ENCODE measurements at places on chromosomes 5 and 9.

GRCh38 chr5:98401656-98402055, 371.8 kb upstream of the RGMB start:
- DNase-seq = no peak

DNA sequence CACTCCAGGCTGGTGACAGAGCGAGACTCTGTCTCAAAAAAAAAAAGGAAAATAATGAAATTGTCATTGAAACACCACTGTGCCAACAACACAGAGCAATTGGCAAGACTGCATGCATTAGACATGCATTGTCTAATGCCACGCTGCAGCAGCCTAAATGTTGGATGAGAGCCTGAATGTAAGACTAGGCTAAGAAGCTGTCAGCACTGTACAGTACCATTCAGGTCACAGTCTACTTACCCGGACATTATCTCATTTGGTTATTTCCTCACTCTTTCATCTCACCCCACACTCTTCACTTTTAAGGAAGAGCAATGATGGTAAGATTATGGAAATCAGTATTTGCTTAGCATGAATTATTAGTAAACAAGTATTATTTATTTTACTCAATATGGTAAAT, 31.3 kb upstream of the PPP2CA start:
- no peak for DNase-seq

GRCh38 chr5:67245259-67245846, 48.8 kb upstream of the CD180 start:
- no peak for DNase-seq

GRCh38 chr5:168171901-168172759, 119.3 kb upstream of the WWC1 start:
- no peak for DNase-seq

GRCh38 chr9:27365707-27366376, 68.9 kb upstream of the EQTN start:
- no peak for DNase-seq

- peak; percentile 78 for DNase-seq
Measured at GRCh38 chr5:56900858-56901578, 8.4 kb upstream of the SETD9 start.

DNA sequence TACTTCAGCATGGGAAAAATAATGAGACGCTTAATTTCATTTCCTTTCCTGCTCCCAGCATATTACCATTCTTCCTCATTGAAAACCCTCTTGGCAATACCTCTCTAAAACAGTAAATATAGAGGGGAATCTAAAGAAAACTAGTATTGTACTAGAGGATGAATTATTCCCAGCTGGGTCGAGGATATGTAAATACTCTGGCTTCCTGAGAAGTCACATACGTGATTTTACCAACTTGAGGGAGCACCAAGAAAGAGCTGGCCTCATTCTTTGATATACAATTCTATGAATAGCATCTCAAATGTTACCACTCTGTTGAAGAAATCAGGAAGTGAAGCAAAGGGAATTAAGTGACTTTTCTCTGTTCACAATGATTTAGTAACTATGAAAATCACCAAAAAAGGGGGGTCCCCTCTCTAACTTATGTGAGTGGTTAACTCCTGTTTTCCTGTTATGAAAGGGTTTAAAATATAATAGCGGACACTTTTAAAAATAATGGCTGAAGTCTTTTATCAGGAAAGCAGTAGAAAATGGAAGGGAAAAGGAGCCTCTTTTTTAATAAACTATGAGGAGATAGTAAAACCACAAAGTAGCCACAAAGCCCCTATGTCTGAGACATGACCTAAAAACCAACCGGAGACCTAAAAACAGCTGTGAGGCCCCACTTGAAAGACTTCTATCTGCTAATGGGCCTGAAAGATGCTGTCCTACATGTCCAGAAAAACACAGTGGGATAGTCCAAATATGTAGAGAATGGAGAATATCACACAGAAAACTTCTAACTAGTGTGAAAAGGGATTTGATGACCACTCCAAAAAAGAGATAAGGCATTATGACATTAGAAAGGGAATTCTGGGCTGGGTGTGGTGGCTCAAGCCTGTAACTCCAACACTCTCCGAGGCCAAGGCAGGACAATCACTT, 42.6 kb downstream of the LPAR1 start:
- DNase-seq = no peak

DNA sequence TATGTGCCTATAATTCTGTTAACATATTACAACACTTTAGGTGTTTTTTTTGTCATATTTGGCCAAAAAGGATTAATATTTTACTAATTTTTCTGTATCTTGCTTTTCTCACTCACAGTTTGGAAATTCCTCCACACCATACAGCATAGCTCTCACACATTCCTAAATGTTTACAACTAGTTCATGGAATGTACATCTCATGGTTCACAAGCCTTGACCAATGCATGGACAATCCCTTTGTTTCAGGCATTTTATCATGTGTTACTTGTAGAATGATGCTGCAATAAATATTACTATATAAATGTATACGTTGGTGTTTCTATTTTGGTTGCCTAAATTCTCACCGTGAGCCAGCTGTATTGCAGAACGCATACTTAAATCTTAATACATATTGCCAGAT, 80.5 kb upstream of the SPATA31C2 start:
- no peak for DNase-seq

- no peak for DNase-seq
Measured at GRCh38 chr5:59158637-59159391, 575.9 kb downstream of the RAB3C start.

GRCh38 chr9:127368852-127369402, 28.0 kb upstream of the SLC2A8 start:
- DNase-seq = no peak

- DNase-seq = no peak
Measured at GRCh38 chr5:55511010-55511409, 23.8 kb downstream of the PLPP1 start.

GRCh38 chr5:154795235-154795596, 40.0 kb downstream of the LARP1 start:
- DNase-seq = no peak

Measured in hematopoietic multipotent progenitor cell treated with erythropoietin and hydrocortisone succinate and interleukin-3 and kit ligand, for 17 days (in vitro differentiated cells).